ENCODE measurements at places on chromosomes 2 and 18. TPM values are rescaled to one million over a fixed set of nuclear protein-coding genes. Genes with fewer than 3 reads are reported as not detected.
A peak's percentile ranks its signal among the peaks of the same experiment; 100 is the strongest.

PAX3 gene
- not detected for total RNA-seq

KHK gene
- total RNA-seq = 4.9 TPM

PLA2R1 gene
- 9.0 TPM for total RNA-seq

RSAD2 gene
- 25.7 TPM for total RNA-seq

PLGLB2 gene
- 2.4 TPM for total RNA-seq

ANKRD44 gene
- 51.4 TPM for total RNA-seq

VSNL1 gene
- total RNA-seq = 1.2 TPM

CERKL gene
- 0.29 TPM for total RNA-seq

SKOR2 gene
- total RNA-seq = not detected

DNA sequence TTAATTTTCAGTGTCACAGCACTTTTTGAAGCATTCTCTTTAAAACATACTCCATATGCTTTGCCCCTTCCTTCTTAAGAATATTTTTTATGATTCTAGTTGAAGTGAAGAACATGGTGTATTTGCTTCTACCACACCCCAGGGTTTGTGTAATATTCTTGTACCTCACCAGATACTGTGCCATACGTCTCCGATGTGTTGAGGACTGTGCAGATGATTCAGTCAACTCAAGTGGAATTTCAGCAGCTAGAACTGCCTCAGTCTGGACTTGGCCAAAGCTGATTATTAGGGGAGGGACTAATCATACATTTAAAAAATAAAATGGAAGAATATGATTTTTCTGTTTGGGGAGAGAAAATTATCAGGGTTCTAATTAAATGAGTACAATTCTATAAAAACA lies 115.7 kb downstream of the MYO1B start:
- no peak for DNase-seq
- no peak overlapping the region for H3K4me3 ChIP-seq
- peaks cover 31% of the 10 kb centered on the region for H3K36me3 ChIP-seq
- peaks cover 6% of the 10 kb centered on the region for H3K4me1 ChIP-seq
- H3K27me3 ChIP-seq = no peaks in the 10 kb centered on the region

- no peaks in the 10 kb centered on the region for H3K36me3 ChIP-seq
- no peak overlapping the region for H3K27ac ChIP-seq
- no peak overlapping the region for H3K4me3 ChIP-seq
- H3K27me3 ChIP-seq = no peaks in the 10 kb centered on the region
- no peak for DNase-seq
- H3K4me1 ChIP-seq = no peaks in the 10 kb centered on the region
These were observed 11.0 kb downstream of the CDH7 start for GRCh38 chr18:65761636-65762295.

- no peaks in the 10 kb centered on the region for H3K36me3 ChIP-seq
- no peaks in the 10 kb centered on the region for H3K27me3 ChIP-seq
- no peak for DNase-seq
These were observed 208.6 kb downstream of the TGIF1 start for GRCh38 chr18:3658529-3658928.

GRCh38 chr2:38147333-38148121 lies 71.6 kb upstream of the CYP1B1 start:
- H3K27me3 ChIP-seq = no peaks in the 10 kb centered on the region
- no peaks in the 10 kb centered on the region for H3K36me3 ChIP-seq
- DNase-seq = no peak
- peaks cover 21% of the 10 kb centered on the region for H3K4me1 ChIP-seq
- peak overlapping the region; percentile 76 for H3K27ac ChIP-seq

GRCh38 chr2:45380131-45380836 lies 230.8 kb downstream of the SRBD1 start:
- no peaks in the 10 kb centered on the region for H3K27me3 ChIP-seq
- H3K36me3 ChIP-seq = no peaks in the 10 kb centered on the region
- no peak overlapping the region for H3K4me3 ChIP-seq
- DNase-seq = no peak

GRCh38 chr18:68263481-68263880 lies 451.4 kb downstream of the TMX3 start:
- no peak overlapping the region for H3K27ac ChIP-seq
- no peaks in the 10 kb centered on the region for H3K27me3 ChIP-seq
- no peaks in the 10 kb centered on the region for H3K4me1 ChIP-seq
- no peak overlapping the region for H3K4me3 ChIP-seq
- no peaks in the 10 kb centered on the region for H3K36me3 ChIP-seq
- no peak for DNase-seq

DNA sequence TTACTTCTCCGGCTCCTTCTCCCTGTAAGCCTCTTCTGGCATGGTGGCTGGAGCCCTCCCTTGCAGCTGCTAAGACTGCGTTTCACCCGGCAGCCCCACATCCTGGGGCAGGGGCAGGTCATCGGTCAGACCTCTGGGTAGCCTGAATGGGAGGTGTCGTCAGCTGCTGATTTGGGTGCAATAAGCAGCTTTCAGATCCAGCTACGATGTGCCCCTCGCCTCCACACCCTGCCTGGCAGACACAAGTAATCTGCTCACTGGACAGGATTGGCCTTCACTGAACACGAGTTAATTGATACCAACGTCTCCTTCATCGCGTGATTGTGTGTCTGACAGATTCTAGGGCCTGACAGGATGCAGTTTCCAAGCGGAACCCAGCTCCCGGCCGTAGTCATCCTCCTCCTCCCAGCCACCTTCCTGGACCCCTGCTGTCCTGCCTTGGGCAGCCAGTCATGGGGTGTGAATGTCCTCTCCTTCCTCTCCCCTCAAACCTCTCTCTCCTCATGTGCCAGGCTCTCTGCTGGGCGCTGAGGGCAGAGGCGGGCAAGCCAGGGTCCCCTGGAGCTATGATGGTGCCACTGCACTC lies 18.9 kb upstream of the PDIA6 start:
- no peaks in the 10 kb centered on the region for H3K4me1 ChIP-seq
- H3K27ac ChIP-seq = no peak overlapping the region
- peaks cover 35% of the 10 kb centered on the region for H3K27me3 ChIP-seq
- no peaks in the 10 kb centered on the region for H3K36me3 ChIP-seq
- H3K4me3 ChIP-seq = no peak overlapping the region

GRCh38 chr2:72917877-72918553 lies 696 bp downstream of the EMX1 start:
- peaks cover 46% of the 10 kb centered on the region for H3K4me1 ChIP-seq
- H3K27me3 ChIP-seq = peaks cover 99% of the 10 kb centered on the region
- H3K36me3 ChIP-seq = no peaks in the 10 kb centered on the region
- H3K4me3 ChIP-seq = peak overlapping the region; percentile 45

- H3K36me3 ChIP-seq = no peaks in the 10 kb centered on the region
- no peaks in the 10 kb centered on the region for H3K27me3 ChIP-seq
- H3K4me1 ChIP-seq = no peaks in the 10 kb centered on the region
These were observed 118.8 kb downstream of the MEP1B start for GRCh38 chr18:32308493-32309120.

DNA sequence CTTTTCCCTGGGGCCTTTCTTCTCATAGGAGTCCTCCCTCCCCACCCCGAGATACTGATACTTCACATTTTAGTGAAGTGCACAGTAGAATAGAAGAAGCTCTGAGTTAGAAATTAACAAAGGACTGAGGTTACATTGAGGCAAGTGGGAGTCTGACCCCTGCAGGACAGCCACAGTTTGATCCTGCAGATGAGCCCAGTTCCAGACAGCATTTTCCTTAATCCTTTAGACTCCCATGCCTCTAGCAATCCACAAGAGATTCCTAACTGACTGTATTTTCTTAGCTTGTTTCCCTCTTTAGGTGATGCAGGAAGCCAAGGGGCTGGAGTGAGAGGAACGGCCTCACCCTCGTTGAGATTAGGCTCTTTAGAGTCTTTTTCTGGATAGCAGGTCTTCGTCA lies 204.0 kb downstream of the CYRIA start:
- H3K36me3 ChIP-seq = no peaks in the 10 kb centered on the region
- no peak overlapping the region for H3K27ac ChIP-seq
- no peaks in the 10 kb centered on the region for H3K4me1 ChIP-seq
- H3K4me3 ChIP-seq = no peak overlapping the region
- H3K27me3 ChIP-seq = no peaks in the 10 kb centered on the region

GRCh38 chr2:219362524-219363164 lies 25.1 kb downstream of the DNPEP start:
- H3K36me3 ChIP-seq = no peaks in the 10 kb centered on the region
- H3K27me3 ChIP-seq = peaks cover 17% of the 10 kb centered on the region
- no peak overlapping the region for H3K27ac ChIP-seq
- no peak overlapping the region for H3K4me3 ChIP-seq
- peaks cover 10% of the 10 kb centered on the region for H3K4me1 ChIP-seq

DNA sequence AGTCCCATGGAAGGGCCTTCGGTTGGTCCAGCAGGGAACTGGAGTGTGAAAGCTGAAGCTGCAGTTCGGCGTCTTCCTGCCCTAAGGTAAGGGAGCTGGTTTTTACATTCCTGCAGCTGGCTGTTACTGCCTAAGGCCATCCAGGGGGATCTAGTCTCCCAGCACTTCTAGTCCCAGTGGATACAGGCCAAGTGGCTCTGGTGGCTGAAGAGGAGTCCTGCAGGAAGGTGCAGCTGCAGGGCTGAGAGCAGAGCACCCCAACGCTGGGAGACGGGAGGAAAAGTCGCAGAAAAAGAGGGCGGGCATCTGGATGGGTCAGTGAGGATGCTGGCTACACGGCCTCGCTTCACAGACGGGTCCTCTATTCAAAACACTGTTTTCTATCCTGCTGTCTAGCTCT lies 225.0 kb upstream of the HS6ST1 start:
- H3K4me3 ChIP-seq = no peak overlapping the region
- no peaks in the 10 kb centered on the region for H3K36me3 ChIP-seq
- no peak for DNase-seq

- DNase-seq = no peak
- H3K27me3 ChIP-seq = peaks cover 3% of the 10 kb centered on the region
- no peak overlapping the region for H3K27ac ChIP-seq
- H3K36me3 ChIP-seq = no peaks in the 10 kb centered on the region
These were observed 17.7 kb downstream of the ADD2 start for GRCh38 chr2:70750320-70750719.

DNA sequence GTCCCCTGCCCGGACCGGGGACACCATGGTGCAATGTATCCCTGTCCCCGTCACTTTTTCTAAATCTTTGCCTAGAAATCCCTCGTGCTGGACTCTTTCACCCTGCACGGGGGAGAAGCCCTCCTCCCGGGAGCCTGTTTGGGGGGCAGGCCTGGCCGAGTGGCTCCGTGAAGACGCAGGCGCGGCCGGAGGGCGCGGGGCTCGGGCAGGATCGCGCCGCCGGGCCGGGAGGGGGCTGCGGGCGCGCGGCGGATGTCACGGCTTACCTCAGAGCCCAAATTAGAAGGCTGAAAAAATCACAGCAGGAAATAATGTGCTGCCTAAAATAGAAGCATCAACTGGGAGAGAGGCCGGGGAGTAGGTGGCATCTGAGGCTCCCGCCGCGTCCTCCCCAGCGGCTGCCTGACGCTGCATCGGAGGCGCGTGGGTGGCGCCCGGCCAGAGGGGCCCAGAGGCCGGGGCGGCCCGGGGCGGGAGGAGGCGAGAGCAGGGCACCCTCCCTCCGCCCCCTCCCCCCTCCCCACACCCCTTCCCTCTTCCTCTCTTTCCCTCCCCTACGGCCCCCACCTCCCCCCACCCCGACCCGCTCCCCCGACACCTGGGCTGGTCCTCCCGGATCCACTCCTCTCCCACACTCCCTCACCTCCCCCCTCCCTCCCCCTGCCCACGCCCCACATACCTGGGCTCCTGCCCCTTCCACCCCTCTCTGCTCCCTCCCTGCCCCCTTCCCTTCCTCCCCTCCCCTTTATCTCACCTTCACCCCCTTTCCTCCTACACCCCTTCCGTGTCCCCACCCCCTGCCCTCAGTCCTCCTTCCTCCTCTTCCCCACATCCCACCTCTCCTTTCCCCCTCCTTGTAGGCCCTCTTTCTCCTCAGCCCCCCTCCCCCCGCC lies 51.9 kb downstream of the SLC4A1AP start:
- no peaks in the 10 kb centered on the region for H3K36me3 ChIP-seq
- DNase-seq = peak; percentile 76
- no peaks in the 10 kb centered on the region for H3K27me3 ChIP-seq
- H3K4me3 ChIP-seq = peak overlapping the region; percentile 46
- H3K4me1 ChIP-seq = peaks cover 9% of the 10 kb centered on the region
- peak overlapping the region; percentile 36 for H3K27ac ChIP-seq

DNA sequence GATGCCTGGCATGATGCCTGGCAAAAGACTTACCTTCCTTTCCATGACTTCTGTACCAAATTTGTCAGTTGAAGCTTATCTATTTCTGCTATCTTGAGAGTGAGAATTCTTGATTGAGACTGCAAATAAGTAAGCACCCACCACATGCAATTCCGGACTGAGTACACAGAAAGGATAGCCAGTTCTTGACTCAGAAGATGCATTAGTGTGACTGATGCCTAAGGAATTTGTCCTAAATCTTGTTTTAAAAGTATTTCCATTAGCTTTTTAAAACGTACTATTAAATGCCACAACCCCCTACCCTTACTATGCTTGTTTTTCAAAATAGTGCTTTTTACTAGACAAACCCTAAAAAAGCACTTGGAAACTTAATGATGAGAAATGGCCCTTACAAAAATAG lies 545 bp downstream of the MPP4 start:
- H3K27ac ChIP-seq = no peak overlapping the region
- no peak for DNase-seq
- peaks cover 29% of the 10 kb centered on the region for H3K36me3 ChIP-seq
- no peaks in the 10 kb centered on the region for H3K4me1 ChIP-seq
- H3K27me3 ChIP-seq = no peaks in the 10 kb centered on the region

- H3K4me1 ChIP-seq = no peaks in the 10 kb centered on the region
- DNase-seq = no peak
- no peaks in the 10 kb centered on the region for H3K36me3 ChIP-seq
- no peak overlapping the region for H3K27ac ChIP-seq
- no peaks in the 10 kb centered on the region for H3K27me3 ChIP-seq
These were observed 69.2 kb upstream of the ARL4C start for GRCh38 chr2:234565842-234566619.

DNA sequence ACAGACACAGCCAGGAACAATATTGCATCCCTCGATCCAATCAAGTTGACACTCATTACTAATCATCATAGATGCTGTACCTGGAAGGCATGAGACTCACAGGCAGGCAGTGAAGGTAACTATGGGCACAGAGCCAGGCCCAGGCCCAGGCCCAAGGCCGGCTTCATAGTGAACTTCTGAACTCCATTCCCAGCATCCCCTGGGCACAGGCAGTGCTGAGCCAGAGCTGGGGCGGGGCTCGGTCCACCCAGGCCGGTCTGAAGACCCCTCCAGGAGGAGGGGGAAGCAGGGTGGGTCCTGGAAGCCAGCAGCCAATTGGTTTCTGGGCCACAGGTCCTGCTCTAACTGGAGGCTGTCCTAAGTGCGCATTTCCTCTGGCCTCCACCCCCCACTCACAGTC lies 37.6 kb downstream of the MLPH start:
- H3K4me1 ChIP-seq = no peaks in the 10 kb centered on the region
- H3K27ac ChIP-seq = no peak overlapping the region
- H3K27me3 ChIP-seq = no peaks in the 10 kb centered on the region
- no peak overlapping the region for H3K4me3 ChIP-seq
- no peak for DNase-seq

GRCh38 chr2:85628658-85629057 lies 12.7 kb downstream of the USP39 start:
- no peak overlapping the region for H3K4me3 ChIP-seq
- no peaks in the 10 kb centered on the region for H3K4me1 ChIP-seq
- H3K36me3 ChIP-seq = peaks cover 100% of the 10 kb centered on the region
- no peak for DNase-seq
- H3K27ac ChIP-seq = no peak overlapping the region

- no peaks in the 10 kb centered on the region for H3K36me3 ChIP-seq
- no peak overlapping the region for H3K4me3 ChIP-seq
- no peak overlapping the region for H3K27ac ChIP-seq
- no peaks in the 10 kb centered on the region for H3K4me1 ChIP-seq
These were observed 81.5 kb downstream of the MARCO start for GRCh38 chr2:119023534-119023933.

- H3K4me3 ChIP-seq = no peak overlapping the region
- no peaks in the 10 kb centered on the region for H3K27me3 ChIP-seq
- no peaks in the 10 kb centered on the region for H3K36me3 ChIP-seq
These were observed 174.6 kb downstream of the TGIF1 start for GRCh38 chr18:3624546-3624934.

Measured in upper lobe of right lung (tissue), 1 donor.